Cardiac muscle cell (in vitro differentiated cells and primary cell): ENCODE measurements at places on chromosomes 3 and 15. TPM values are rescaled to one million over a fixed set of nuclear protein-coding genes. Genes with fewer than 3 reads are reported as not detected.

KCNH8 gene
- 0.07 and 0.86 TPM in 2 replicates for total RNA-seq

WNT5A gene
- 94.2 and 113 TPM in 2 replicates for total RNA-seq

RAD51 gene
- total RNA-seq = 6.0 and 6.2 TPM in 2 replicates

GRCh38 chr15:92000709-92001108 lies 147.2 kb downstream of the SLCO3A1 start:
- DNase-seq = no peak

DNA sequence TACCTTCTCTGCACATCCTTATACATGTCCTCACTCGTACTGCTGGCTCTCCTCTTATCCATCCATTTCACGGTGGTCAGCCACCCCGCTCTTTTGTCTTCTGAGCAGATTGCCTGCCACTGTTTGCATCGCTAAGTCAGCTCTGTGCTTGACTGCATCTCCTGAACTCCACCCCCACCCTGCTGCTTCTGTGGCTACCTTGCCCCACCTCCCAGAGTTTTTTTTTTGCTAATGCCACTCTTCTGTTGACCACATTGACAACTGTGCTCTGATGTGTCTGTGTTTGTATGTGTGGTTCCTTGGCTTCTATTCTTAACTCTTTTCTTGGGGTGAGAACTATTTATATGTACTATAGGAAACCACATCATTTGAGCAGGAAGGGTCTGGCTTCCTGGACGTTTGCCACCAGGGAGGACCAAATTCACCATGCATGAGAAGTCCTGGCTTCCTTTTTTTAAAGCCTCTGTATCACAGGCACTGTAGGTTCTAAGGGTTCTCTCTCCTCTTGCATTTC lies 12.8 kb upstream of the MTMR10 start:
- no peak for DNase-seq

DNA sequence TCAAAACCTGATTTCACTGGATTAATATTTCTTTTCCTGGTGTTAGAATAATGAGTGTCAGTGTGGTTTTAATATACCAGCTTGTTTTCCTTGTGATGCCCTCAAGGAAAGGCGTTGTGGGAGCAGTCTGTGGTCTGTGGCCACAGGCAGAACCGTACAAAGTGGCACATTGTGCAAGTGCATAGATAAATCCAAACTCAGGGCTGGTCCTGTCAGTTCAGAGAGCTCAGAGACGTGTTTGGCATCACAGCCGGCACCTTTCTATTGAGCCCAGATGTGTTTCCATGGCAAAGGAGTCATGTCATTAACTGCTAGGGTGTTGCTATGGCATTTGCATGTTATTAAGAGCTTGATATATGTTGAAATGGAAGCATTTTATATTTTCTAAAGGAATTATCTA lies 289.9 kb upstream of the RASGRP1 start:
- DNase-seq = no peak

GRCh38 chr3:38907426-38907825 lies 91.4 kb upstream of the SCN10A start:
- DNase-seq = no peak

- DNase-seq = no peak
Observed at GRCh38 chr15:50229336-50229735, 36.2 kb downstream of the HDC start.
